ENCODE measurements at places on chromosomes 5 and 9.
A peak's percentile ranks its signal among the peaks of the same experiment; 100 is the strongest.

DNA sequence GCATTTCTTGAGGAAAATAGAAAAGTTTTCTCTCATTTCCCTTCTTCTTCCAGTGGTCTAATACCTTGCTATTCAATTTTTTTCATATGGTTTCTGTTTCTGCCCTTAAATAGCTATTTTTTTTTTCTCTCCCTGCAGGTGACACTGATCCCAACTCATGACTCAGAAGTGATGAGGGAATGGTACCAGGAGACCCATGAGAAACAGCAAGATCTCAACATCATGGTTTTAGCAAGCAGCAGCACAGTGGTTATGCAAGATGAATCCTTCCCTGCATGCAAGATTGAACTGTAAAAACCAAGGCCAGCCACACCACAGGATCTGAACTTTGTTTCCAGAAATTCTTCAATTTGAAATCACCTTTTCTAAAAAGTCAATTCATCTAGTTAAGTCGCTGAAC is 97.7 kb downstream of the MAP1B start:
- DNase-seq = no peak

GRCh38 chr9:137136261-137136880 is 2.6 kb upstream of the GRIN1 start:
- DNase-seq = no peak

DNA sequence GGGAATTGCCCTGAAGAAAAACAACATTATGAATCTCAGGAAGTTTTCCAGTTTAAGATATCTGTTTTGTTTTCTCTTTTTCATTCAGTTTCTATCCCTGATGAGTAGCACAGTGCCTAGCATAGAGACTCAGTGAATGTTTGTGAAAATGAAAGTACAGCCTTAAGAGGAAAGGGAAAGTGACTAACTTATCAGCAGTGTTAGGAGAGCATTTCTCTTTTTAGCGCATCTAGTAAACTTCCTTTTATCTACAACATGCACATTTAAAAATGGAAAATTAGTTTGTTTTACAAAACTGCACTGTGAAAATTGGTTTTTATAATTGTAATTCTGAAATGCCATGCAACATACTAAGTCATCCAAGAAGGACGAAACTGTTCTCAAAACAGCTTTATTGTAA is 110.8 kb downstream of the SMARCA2 start:
- no peak for DNase-seq

- peak; percentile 26 for DNase-seq
These were observed 60.2 kb upstream of the SLC25A51 start for GRCh38 chr9:37963936-37964739.

DNA sequence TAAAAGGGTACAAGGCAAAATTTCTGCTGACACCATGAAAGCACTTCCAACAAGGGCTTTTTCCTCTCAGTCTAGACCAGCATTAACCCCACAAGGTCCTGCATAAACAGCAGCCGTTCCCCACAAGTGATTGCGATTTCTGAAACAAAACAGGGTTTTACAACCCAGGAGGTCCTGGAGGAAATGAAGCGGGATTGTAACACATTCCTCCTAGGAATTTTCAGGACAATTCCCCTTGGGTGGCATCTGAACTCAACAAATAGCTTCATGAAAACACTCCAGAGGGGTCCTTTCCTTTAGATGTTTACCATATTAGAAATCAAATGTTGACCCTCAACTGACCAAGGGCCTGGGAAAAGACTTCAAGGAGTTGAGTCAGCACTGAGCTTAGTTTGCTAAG is 36.7 kb upstream of the SHC3 start:
- no peak for DNase-seq

DNA sequence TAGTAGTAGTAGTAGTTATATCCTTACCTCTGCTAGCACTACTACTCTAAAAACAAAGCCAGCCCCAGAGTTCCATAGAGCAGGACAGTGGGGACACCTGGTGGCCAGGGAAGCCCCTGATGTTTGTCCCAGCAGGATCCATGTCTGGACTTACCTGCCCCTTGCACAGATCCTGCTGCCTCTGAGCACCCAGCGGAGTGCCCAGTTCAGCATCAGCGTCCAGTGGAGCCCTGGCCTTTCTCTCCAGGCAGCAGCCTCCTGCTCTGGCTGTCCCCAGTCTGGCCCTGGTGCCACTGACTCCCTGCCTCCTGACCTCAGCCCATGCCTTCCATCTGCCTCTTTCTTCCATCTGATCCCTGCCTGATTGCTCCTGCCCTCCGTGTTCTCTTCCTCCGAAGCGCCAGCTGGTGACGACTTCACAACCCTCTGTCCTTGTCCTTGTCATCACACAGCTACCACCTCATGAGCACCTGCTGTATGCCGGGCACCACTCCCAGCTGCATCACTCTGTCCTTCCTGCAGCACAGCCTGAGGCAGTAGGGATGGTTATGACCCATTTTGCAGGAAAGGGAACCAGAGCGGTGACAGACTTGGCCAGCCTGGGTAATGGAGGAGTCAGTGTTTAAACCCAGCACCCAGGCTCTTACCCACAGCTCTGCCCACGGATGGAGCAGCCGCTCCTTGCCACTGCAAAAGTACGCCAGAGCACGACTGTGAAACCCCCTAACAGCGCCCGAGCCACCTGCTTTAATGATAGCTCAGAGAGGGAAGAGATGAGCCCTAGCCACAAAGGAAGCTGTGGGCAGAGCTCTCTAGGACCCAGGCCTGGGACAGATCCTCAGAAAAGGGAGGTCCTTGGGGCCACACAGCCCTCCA is 11.5 kb downstream of the SARDH start:
- DNase-seq = no peak

DNA sequence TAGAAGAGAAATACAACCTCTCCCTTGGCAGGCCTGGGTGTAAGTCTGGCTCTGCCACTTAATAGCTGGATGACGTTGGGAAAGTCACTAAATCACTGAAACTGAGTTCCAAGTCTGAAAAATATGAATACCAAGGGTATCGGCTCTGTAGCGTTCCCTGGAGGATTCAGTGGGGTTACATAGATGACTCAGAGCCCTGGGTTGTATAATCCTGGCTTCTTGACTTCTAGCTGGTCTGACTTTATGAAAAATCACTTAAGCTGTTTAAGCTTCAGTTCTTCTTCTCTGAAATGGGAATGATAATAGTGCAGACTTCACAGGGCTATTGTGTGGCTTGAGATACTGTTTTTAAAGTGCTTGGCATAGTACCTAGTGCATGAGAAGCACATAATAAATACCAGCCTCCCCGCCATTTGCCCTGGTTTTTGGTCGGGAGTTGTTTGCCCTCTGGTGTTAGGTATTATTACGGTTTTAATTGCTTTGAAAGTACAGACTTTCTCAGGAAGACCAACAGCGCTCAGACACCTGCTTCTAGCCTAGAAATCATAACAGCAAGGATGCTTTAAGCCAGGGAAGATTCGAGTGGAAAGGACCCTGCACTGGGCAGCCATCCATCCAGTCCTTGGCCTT is 43.0 kb downstream of the CYFIP2 start:
- DNase-seq = no peak

GRCh38 chr9:14992516-14992915 is 82.3 kb upstream of the FREM1 start:
- DNase-seq = no peak

DNA sequence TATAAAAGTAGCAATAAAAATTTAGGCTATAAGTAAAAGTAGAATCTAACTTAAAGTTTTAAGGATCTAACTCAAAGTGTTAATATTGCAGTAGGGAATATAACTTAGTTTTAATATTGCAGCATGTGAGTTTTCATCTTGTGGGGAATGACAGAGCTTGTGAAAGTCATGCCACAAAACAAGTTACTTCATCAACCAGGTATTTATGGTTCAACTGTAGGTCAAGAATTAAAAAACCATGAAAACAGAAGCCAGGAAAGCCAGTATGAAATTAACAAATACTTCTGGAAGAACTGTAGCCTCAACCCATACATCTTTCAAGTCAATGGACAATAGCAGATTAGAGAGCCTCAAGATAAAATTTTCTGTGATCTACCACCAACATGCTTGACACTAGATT is 19.0 kb downstream of the HMGCS1 start:
- DNase-seq = no peak

DNA sequence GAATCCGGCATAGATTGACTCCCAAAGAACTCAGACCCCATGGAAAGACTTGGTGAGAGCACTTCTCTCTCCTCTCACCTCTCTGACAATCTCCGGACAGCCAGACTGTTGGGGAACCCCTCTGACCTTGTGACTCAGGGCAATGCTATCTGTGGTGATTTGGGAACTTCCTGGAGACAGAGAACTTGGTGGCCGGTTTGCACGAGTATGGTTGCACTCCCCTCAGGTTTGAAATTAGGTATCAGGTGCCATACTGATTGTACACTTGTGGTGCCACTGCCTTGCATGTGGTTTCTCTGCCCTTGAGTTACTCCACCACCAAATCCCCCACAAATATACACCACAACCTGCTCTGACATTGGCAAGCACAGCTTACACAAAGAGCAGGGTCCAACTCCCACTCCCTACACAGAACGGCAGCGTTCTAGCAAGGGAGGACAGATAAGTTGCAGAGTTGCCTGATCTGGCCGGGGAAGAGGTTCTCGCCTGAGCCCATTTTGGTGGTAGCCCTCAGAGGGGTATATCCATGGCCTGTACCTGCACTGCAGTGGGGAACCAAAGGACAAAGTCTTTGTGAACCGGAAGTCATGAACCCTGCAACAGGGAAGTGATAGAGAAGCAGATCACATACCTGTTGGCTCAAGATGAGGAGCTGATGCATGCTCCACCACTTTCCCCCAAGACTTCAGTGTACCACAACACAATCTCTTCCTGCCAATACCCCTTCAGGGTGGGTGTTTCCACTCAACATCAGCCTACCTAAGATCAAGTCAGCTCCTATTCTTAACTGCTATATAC is 255.1 kb downstream of the MCTP1 start:
- no peak for DNase-seq

GRCh38 chr5:133866903-133867245 is 101.6 kb downstream of the C5orf15 start:
- no peak for DNase-seq

All from progenitor cell of endocrine pancreas (in vitro differentiated cells).